Activated T-helper 17 cell treated with anti-CD3 and anti-CD28 coated beads, Interleukin-2, amount 50 U/mL, for 72 hours (primary cell): ENCODE measurements at places on chromosomes 6 and 20. TPM values are rescaled to one million over a fixed set of nuclear protein-coding genes. Genes with fewer than 3 reads are reported as not detected.

TREM2 gene
- total RNA-seq, result not detected

NKX2-2 gene
- not detected for total RNA-seq

DHX35 gene
- 13.4 TPM for total RNA-seq

LGSN gene
- not detected for total RNA-seq

UQCC2 gene
- total RNA-seq, result 112 TPM

RNF217 gene
- 5.6 TPM for total RNA-seq

MEP1A gene
- not detected for total RNA-seq

DCDC2 gene
- total RNA-seq, result not detected

SNAP91 gene
- not detected for total RNA-seq

BPIFA1 gene
- not detected for total RNA-seq
